ENCODE measurements at places on chromosomes 13 and 19.

- no peak for DNase-seq
These were observed 424.1 kb upstream of the DACH1 start for GRCh38 chr13:72290962-72291681.

GRCh38 chr13:92175330-92175729, 776.9 kb downstream of the GPC5 start:
- DNase-seq: no peak

- no peak for DNase-seq
These were observed 1456.2 kb upstream of the SLC10A2 start for GRCh38 chr13:104522235-104523072.

GRCh38 chr13:77239312-77239711, 87.6 kb downstream of the MYCBP2 start:
- no peak for DNase-seq

- peak; percentile 35 for DNase-seq
These were observed 1.2 kb downstream of the SEMA6B start for GRCh38 chr19:4557971-4558941.

- DNase-seq: peak; percentile 97
These were observed at the start of gene ALKBH7 for GRCh38 chr19:6372594-6373095. TSS of gene ALKBH7 (plus strand) at chr19:6372794. CDS start at chr19:6372821, 27 bp downstream.

- DNase-seq: no peak
These were observed 34.9 kb downstream of the KDM4B start for GRCh38 chr19:5003781-5004180.

DNA sequence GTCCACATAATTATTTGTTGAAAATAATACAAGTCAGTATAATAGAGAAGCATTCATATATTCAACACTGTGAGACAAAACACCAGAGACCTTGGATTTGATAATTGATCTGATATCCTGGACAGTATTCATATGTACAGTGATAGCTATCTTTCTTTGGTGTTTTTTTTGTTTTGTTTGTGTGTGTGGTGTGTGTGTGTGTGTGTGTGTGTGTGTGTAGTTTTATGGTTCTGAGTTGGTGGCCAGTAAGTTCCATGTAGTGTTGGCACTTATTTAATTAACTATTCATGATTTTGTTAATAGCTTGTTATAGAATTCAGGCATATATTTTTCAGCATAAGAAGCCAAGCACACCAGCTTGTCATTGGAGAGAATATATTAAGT, 1.6 kb upstream of the ANGPTL6 start:
- no peak for DNase-seq

DNA sequence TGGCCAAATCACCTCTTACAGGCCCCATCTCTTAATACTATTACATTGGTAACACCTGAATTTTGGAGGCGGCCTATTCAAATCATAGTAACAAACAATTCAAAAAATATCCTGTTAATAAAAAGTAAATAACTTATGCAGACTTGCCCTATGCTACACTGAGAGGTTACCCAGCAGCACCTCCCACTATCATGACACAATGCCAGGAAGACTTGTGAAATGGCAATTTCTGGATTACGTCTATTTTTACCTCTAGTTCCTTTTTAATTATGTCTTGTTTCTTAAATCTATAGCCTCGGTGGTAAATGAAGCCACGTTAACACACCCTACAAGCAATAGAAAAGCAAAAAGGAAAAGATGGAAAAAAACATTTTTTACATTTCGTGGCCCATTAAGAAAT, 6.2 kb upstream of the DZIP1 start:
- DNase-seq: no peak

GRCh38 chr13:94967183-94968039, 255.1 kb upstream of the SOX21 start:
- no peak for DNase-seq

DNA sequence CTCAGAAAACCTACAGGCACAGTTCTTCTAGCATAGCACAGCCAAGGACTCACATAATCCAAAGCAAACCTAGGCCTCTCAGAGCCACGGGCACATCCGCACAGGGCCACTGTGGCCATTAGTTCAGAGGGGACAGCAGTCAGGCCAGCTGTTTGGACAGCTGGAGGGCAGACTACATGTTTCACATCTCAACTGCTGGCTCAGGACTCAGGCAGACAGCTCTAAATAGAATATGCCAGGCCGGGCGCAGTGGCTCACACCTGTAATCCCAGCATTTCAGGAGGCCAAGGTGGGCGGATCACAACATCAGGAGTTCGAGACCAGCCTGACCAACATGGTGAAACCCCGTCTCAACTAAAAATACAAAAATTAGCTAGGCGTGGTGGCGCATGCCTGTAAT, 26.8 kb downstream of the SAFB2 start:
- DNase-seq: no peak

- DNase-seq: no peak
These were observed 6.9 kb upstream of the SHISA2 start for GRCh38 chr13:26058704-26059103.

DNA sequence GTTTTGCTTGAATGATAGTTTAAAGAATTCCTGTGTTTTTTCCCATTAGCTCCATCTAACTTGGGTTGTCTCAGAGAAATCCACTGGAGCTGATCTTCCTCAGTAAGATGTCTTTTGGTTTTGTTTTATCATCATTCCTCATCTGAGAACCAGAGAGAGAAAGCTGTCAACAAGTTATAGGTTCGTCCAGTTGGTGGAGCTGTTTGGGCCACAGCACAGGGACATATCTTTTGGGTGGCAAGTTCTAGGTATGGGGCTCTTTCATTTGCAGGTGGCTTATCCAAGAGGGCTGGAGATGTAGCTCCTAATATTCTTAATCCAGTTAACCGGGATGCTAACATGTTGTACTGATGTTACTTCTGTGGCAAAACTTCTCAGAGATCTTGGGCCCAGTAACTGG, 174.2 kb downstream of the KCNRG start:
- no peak for DNase-seq

- no peak for DNase-seq
These were observed 9.3 kb upstream of the HIF3A start for GRCh38 chr19:46287585-46287984.

- DNase-seq: no peak
These were observed 166.2 kb downstream of the SLITRK1 start for GRCh38 chr13:83716121-83716520.

DNA sequence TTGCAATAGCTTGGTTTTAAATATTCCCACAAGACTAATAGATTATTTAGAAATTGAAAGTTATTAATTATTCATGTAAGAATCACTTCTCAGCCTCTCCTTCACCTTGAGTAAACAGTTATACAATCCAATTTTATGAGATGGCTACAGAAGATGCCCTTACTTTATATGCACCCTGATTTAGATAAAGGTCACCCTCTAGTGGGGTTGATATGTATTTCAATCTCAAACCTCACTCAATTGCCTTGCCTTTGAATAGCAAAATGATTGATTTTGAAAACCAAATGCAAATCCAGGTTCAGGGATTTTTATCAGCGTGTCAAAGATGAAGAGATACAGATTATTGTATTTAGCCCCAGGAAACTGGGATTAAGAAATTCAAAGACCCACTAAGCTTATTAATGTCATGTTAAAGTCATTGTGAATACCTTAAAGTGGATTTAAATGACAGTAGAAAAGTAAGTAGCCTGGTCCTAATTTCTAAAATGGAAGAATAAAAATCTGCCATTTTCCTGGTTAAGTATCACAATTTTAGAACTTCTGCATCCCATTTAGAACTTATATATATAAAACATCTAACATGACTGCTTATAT, 305.1 kb downstream of the ITGBL1 start:
- DNase-seq: no peak

DNA sequence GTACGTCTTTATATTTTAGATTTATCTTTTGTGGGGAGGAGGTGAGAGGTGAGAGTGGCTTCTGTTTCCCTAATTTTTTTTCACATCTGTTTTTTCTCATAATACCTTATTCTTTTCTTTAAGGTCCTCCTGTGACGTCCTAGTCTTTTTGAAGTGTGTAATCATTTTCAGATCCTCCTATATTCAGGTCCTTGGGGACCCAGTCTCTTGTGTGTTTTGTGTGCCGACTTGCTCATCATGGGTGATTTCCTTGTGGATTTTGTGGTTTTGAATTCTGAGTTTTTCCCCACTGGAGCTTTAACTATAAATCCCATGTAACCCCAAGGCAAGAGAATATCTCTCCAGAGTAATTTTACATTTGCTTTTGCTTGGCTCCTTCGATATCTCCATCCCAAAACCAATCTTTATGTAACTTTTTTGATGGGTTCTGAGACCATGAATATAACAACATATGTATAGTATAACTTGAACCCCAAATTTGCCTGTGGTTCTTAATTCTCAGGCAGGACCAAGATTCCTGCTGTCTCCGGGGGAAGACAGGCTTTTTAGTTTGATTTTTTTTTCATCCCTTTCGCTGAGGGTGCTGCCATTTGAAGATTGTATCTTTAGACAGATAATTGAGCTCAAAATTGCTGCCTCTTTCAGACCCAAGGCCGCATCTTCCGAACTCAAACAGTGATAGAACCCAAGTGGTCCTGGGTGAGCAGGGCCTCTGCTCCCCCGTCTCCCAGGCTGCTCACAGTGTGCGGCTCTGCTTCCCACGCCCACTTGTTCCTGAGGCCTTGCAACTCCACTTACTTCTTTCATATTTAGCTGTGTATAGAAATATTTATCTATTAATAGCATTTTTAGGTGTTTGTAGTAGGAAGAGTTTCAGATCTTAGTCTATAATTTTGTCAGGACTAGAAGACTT, 59.1 kb upstream of the GPR183 start:
- DNase-seq: no peak

GRCh38 chr13:50366488-50367174, 351.4 kb downstream of the KCNRG start:
- peak; percentile 32 for DNase-seq

- DNase-seq: no peak
These were observed 296.4 kb downstream of the DNAJC15 start for GRCh38 chr13:43319617-43320444.

- no peak for DNase-seq
These were observed 40.3 kb upstream of the SGCG start for GRCh38 chr13:23140492-23140891.

DNA sequence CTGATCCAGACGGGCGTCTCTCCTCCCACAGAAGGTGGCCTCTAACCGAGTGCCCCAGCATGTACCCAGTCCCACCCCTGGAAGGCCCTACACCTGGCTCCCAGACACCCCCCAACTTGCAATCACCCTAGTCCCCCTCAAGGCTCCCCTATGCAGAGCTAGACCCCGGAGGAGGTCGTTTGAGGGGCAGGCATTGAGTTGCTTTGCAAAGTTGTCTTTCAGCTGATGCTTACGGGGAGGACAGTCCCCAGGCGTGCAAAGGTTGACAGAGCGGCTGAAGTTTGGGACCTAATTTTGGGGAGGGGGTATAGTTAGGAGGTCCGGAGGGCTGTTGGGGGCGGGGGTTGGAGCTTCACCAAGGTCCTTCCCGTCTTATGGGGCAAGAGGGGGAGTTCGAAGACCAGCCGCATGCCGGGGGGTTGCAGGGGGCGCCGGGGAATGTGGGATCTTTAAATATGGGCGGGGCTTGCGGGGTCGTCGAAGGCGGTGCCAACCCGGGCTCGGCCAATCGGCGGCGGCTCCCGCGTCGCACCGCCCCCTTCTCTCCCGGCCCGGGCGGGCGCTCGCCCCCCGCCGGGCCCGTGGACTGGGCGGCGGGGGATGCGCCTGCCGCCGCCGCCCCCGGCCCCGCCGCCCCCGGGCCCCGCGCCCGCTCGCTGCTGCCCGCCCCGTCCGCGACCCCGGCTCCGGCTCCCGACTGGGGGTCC, at the start of gene KCNN1:
KCNN1 (plus strand) TSS at position 558 of the 707 bp plus-strand sequence. CDS start 6,782 bp downstream, outside the sequence.
- no peak for DNase-seq

GRCh38 chr19:48953990-48954594, 583 bp upstream of the BAX start:
- no peak for DNase-seq

GRCh38 chr13:64413529-64413928, 2816.6 kb downstream of the PCDH9 start:
- no peak for DNase-seq

Data from stimulated activated CD4-positive, alpha-beta T cell treated with anti-CD3 and anti-CD28 coated beads, TNF-alpha, amount 100 ng/mL, for 48 hours (primary cell).